ENCODE measurements at places on chromosomes 2 and 18.
A peak's percentile ranks its signal among the peaks of the same experiment; 100 is the strongest.

- DNase-seq: no peak
Observed at GRCh38 chr2:165193178-165193777, 10.6 kb downstream of the SCN3A start.

DNA sequence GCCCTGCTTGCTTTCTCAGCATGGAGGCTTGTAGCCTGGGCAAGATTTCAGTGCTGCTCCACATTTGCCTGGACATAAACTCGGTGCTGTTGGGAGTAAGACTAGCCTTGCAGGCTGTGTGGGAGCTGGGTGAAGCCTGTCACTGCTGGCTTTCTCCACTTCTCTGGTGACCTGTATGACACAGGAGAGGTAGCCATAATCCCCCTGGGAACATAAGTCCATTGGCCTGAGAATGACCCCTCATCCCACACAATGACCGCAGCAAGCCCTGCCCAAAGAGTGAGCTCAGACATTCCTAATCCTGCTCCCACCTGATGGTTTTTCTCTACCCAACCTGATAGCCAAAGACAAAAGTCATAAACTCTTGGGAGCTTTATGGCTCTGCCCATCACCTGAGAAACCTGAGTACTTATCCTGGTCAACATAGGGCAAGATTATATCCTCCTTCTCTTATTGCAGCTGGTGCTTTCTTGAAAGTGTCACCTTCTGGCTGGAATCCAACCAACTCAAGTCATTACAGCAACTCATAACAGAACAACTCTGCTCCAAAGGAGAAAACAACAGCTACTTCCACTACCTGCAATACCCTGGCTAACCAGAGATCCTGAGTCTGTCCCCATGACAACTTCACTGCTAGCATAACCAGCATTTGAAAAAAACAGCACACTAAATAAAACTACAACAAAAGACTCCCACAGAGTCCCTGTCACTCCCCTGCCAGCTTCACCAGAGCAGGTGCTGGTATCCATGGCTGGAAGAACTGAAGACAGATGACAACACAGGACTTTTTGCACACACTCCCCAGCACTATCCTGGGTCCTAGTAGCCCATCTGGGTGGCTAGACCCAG is 834.4 kb upstream of the DDX18 start:
- DNase-seq: no peak

GRCh38 chr2:20422402-20423271 is 24.2 kb upstream of the RHOB start:
- no peak for DNase-seq

- DNase-seq: no peak
Observed at GRCh38 chr18:6013171-6013810, 118.0 kb upstream of the TMEM200C start.

DNA sequence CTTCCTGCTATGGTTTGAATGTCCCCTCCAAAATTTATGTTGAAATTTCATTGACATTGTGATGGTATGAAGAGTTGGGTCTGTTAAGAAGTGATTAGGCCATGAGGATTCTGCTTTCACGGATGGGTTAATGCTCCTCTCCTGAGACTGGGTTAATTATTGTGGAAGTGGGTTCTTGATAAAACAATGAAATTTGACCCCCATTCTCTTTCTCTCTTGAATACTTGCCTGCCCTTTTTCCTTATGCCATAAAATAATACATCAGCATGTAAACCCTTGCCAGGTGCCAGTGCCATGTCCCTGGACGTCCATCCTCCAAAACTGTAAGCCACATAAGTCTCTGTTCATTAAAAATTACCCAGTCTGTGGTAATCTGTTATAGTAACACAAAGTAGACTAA is 352.8 kb downstream of the LRRTM4 start:
- DNase-seq: no peak

DNA sequence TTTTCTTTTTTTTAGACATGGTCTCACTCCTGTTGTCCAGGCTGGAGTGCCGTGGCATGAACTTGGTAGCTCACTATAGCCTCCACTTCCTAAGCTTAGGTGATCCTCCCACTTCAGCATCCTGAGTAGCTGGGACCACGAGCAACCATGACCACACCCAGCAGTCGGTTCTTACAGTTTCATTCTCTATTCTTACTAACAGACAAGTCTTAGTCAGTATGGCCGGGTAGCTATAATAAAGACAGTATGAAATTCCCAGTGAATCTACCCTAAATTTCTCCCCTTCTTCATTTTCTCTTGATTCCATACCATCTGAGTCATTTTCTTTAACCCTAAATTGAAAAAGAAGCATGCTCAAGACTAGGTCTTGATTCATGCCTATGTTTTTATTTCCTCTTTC is 775.3 kb upstream of the NRXN1 start:
- no peak for DNase-seq

- no peak for DNase-seq
Observed at GRCh38 chr2:185433824-185434223, 304.8 kb upstream of the FSIP2 start.

GRCh38 chr2:109304731-109305470 is 175.9 kb downstream of the SH3RF3 start:
- DNase-seq: no peak

- DNase-seq: no peak
Observed at GRCh38 chr2:198293281-198293680, 488.9 kb downstream of the PLCL1 start.

GRCh38 chr2:216508229-216508628 is 9.6 kb downstream of the RPL37A start:
- no peak for DNase-seq

- no peak for DNase-seq
Observed at GRCh38 chr2:171847627-171848026, 46.4 kb downstream of the SLC25A12 start.

DNA sequence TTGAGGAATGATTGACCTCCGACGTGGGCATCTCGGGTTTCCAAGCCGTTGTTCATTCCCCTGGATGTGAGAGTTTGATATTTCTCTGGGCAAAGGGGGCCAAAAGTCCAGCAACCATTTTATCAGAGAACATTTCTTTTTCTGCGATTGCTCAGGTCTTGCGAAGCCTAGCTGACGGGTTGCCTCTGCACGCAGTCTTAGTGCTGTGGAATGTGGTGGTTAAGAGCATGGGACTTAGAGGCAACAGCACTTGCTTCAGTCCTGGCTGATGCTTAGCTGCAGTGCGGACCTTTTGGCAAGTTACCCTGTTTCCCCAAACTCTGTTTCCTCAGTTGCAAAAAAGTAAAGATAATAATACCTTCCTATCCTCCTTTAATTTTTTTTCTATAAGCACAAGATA is 45.0 kb downstream of the FAP start:
- no peak for DNase-seq

- no peak for DNase-seq
Observed at GRCh38 chr2:24285484-24286152, 74.7 kb downstream of the ITSN2 start.

- no peak for DNase-seq
Observed at GRCh38 chr2:6823111-6823510, 42.6 kb downstream of the CMPK2 start.

DNA sequence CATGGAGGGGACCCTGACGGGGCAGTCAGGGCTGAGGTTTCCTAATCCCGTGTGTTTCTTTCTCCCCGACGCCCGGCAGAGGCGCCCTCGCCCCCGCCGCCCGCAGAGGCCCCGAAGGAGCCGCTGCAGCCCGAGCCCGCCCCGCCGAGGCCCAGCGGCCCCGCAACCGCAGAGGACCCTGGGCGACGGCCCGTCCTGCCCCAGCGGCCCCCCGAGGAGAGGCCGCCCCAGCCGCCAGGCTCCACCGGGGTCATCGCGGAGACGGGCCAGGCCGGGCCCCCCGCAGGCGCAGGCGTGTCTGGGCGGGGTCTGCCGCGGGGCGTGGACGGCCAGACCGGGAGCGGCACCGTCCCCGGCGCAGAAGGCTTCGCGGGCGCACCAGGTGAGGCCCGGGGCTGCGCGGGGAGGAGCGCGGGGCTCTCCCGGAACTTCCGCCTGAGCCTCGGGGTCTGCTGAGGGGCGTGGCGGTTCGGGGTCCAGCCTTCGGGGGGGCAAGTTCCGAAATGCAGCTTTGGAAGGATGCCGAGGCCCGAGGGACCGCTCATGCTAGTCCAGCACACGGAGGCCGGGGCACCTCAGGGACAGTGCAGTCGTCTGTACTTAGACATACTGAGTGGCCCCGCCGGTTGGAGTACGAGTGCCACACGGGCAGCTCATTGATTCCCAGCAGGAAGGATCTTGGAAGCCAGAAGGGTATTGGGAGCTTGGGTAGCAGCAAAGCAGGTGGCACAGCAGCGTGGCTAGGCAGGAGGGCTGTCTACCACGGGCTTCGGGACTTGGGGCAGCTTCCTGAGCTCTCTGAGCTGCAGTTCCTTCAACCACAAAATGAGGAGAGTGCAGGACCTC is 60.1 kb downstream of the EMILIN2 start:
- no peak for DNase-seq

DNA sequence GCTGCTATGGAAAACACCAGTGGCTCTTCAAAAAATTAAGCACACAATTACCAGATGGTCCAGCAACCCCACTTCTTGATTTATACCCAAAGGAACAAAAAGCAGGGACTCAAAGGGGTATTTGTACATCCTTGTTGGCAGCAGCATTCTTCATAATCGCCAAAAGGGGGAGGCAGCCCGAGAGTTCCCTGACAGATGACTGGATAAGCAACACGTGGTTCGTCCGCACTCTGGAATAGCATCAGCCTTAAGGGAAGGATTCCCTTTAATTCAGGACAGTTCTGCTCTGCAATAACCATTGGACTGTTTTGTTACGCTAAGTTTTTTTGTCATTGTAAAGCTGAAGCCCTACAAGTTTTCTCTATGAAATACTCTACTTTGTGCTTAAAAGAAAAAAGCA is 76.7 kb upstream of the TWIST2 start:
- peak; percentile 7 for DNase-seq

GRCh38 chr18:36043153-36043552 is 24.2 kb downstream of the RPRD1A start:
- no peak for DNase-seq

- peak; percentile 72 for DNase-seq
Observed at GRCh38 chr2:217886720-217887309, 116.0 kb downstream of the TNS1 start.

- DNase-seq: no peak
Observed at GRCh38 chr2:118800736-118801135, 46.7 kb downstream of the EN1 start.

DNA sequence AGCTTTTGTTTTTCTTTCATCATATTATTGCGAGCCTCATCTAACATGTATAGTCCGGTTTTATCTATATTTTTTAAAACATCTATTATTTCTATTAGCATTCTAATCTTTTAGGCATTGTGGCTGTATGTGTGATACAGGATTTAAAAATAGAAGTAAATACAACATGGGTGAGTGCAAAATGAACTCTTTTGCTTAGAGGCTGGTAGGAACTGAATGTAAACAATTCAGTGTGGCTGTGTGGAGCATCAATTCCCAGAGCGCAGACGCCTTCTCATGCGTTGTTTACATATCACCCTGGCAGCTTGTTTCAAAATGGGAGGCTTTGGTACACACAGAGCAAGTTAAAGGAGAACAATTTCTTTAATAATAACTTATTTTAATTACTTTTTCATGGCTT is 836 bp downstream of the DTNA start:
- peak; percentile 63 for DNase-seq

DNA sequence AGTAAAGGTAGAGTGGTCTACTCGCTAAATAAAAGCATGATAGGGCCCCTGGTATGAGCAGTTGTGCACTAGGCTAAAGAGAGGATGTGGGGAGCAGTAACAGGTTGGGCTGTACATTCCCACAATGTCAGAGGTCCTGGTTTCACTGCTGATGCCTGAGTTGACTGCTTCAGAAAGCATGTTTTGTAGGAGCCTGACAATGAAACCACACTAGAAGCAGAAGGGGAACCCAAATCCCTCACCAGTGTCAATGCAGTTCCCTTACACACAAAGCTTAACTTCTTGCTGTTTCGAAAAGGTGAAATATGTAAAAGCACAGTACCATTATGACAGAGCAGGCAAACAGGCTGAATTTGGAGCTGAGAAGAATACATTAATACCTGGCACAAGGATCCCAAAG is 291.7 kb upstream of the KYNU start:
- DNase-seq: no peak

DNA sequence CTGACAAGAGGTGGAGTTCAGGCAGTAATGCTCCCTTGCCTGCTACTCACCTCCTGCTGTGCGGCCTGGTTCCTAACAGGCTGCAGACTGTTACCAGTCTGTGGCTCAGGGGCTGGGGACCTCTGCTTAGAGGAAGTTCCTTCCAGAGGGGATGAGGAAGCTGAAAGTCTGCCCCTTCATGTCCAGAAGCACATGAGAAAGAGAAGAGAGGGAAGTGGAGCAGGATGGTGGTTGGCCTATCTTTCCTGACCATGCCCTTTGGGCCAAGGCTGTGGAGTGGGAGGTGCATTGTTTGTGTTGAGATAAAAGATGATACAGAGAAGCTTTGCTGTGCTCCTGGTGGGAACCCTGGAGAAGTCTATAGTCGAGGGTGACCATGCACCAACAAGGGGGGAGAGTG is 112.5 kb downstream of the LPIN1 start:
- DNase-seq: no peak

DNA sequence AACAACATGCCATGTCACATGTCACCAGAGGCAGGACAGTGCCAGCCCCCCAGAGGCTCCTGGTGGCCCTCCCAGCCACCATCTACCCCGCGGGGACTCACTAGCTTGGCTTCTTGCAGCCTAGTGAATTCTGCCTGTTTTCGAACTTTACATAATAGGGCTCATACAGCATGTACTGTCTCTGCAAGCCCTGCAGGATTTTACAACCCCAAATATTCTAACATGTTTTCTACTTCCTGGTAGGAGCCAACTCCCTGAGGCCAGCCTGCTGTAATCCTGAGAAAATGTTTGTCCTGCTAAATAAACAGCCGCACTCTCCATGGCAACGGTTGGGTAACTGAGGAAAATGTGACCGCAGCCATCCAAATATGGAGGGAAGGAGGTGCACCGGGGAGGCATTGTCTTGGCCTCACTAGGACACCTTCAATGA is 2.7 kb downstream of the PER2 start:
- DNase-seq: no peak

GRCh38 chr18:54734059-54734458 is 94.2 kb upstream of the RAB27B start:
- no peak for DNase-seq

DNA sequence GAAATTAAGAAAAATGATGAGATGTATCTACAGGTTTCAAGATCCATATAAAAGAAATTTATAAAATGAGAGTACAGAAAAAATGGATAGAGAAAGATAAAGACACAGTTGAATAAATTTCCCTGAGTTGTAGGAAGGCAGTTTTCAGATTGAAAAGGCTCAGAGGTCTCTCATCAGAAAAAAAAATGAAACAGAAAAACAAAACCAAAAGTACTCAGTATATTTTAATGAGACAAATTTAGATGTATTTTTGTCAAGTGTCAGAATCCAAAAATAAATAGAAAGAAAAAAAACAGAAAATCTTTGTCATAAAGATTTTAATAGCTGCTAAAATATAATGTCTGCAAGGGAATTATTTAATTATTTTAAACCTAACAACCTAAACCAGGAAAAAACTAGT is 520.5 kb downstream of the KCNJ3 start:
- DNase-seq: no peak

- DNase-seq: peak; percentile 20
Observed at GRCh38 chr2:190882856-190883582, 2.4 kb downstream of the GLS start.
